ENCODE measurements at places on chromosomes 3 and 15.

DNA sequence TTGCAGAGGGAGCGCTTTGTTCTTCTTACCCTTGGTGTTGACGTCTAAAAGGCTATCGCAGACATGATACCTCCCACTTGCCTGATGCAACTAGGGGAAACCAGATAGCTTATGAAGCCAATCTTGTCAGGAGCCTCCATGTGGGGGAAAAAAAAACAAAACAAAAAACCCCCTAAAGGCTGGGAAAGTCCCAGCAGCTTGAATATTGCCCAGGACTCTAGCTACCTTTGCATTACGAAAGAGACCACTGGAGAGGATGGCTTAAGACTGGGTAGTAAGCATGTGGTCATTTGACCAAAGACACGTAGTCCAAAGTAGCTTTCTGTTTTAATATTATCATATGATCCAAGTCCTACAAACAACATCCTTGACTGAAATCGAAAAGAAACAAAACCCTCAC lies 120.7 kb upstream of the WNT5A start:
- DNase-seq: no peak

DNA sequence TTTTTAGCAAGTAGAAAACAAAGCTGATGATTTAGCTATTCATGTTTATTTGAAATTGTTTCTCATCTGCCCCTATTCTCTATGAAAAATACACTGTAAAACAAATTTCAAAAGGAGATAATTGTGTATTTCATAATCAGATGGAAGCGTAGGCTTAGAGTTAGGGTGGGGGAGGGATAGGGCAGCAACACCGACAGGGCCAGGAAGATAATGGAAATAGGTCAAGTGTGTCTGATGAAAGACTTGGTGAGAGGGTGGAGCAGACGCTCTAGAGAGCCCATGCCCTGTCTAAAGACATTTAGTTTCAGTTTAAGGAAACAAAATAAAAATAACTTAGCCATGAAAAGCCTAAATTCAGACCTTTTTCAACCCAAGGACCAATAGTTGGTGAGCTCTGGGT lies 51.6 kb upstream of the ARL6 start:
- no peak for DNase-seq

- no peak for DNase-seq
These were observed 15.9 kb downstream of the ZBTB38 start for GRCh38 chr3:141384157-141384556.

DNA sequence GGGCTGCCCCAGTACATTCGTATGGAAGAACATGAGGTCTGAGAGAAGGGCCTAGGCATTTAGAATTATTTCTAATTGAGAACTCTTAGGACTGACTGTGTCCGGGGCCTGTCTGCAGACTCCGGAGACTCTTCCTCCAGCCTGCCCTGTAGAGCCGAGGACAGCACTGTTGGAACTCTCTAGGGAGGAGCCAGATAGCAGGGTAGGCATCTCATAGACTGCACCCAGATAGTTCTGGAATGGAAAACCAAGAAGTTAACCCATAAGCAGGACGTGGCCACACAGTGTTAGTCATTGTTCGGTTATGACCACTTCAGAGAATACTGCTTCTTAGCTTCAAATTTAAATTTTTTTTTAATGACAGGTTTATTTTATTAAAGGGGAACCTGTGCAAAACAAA lies 59.5 kb downstream of the SNRK start:
- DNase-seq: no peak

DNA sequence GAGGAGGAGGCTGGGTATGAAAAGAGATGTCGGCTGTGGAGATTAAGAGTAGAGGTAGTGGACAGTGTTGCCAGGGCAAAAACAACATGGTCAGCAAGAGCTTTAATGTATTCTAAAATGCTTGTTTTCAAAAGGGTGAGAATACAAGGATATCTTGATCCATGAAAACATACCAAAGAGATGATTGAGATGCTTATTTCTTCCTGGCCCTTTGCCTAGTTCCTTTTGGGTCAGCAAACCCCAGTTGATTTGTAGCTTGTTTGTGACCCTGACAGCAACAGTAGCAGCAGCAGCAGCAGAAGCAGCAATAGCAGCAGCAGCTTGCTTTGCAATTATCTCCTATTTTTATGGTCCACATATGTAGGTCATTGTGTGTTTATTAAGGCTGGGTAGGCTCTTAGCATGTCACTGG lies 337.3 kb downstream of the LPP start:
- DNase-seq: no peak

- DNase-seq: no peak
These were observed 28.0 kb downstream of the CCDC33 start for GRCh38 chr15:74264081-74264501.

DNA sequence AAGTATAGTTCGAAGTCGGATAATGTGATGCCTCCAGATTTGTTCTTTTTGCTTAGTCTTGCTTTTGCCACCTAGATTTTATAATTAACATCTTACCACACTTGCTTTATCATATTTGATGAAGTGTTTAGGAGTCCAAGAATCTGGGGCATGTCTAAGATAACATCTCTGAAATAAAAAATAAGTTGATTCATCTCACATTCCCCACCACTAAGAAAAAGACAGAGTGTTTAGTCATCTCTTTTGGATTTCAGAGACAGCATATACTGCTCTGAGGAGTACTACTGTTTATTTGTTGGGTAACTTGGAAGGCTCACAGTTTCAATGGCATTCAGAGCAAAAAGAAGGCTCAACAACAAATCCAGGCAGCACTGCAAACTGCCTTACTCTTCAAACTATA lies 324.2 kb upstream of the ATP11B start:
- no peak for DNase-seq

DNA sequence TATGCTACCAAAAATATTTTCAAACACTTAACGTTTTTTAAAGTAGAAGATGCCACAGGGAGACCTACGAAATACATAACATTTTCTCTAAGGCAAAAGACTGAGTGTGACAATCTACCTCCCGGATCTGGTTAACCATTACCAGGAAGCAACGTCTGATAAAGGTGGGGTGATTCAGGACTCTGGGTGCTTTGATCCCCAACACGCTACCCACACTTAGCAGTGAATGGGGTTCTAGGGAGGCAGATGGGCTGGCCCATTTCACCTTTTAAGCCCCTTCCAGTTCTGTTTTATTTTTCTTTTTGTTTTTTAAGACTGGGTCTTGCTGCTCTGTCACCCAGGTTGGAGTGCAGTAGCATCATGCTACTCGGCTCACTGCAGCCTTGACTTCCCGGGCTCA lies 39.5 kb downstream of the EIF4E3 start:
- DNase-seq: no peak

DNA sequence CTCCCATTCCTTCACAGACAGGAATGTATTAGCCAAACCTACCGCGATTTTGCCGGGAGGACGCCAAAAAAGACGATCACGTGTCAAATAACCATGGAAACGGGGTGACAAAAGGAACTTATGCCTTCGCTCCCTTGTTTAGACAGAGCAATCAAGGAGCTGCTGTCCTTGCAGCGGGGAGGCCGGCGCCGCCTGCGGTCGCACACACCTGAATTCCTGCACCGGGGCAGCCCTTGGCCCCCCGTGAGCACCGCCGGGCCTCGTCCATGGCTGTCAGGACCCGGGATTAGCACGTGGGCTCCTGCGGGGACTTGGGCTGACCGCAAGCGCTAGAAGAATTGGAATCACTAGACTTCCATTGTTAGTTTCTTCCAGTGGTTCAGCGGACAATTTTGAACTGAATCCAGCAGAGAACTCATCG lies 193.1 kb downstream of the SHQ1 start:
- no peak for DNase-seq

DNA sequence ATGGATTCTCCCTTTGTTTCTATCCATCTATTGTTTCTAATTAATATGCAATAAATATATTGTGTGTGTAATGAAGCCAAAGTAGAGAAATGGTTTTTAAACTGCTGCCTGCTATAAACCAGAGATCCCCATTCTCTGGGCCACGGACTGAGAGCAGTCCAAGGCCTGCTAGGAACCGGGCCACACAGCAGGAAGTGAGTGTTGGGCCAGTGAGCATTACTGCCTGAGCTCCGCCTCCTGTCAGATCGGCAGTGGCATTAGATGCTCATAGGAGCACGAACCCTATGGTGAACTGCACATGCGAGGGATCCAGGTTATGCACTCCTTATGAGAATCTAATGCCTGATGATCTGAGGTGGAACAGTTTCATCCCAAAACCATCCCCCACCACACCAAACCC lies 85.2 kb upstream of the POMGNT2 start:
- DNase-seq: no peak

GRCh38 chr3:59752925-59753324 lies 703.1 kb upstream of the CFAP20DC start:
- DNase-seq: no peak

GRCh38 chr3:14570089-14570488 lies 29.9 kb upstream of the GRIP2 start:
- DNase-seq: no peak

DNA sequence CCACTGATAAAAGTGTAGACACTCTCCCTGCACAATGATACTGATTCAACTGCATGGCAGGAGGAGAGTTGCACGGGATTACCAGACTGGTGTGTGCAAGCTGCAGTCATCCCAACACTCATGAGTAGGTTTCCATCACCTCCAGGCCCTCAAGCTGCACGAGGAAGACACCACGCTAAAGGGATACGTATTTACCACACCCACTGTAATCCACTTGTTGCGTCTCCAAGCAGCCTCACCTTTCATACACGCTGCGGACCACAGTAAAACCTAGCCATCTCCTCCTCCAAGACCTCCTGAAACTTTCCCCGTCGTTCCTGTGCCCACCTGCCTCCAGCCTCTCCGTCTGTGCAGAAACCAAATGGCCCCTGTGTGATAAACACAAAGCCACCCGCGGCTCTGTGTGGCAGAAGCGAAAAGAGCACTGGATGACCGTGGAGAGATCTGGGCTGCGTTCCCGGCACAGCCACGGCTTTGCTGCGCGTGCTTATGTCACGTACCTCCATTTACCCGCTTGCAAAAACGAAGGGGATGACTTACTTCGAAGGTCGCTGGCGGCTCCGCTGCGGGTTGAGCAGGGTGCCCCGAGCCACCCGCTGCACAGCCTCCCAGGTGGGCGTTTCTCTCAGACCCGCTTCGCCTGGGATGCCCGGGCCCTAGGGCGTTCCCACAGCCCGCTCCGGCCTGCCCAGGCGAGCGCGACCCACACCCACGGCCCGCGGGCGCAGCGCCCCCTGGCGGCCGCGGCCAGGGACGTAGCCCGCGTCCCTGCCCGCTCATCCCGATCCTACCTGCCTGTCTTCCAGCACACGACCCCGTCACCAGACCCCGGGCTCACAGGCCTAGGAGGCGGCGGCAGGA lies 643 bp downstream of the ABCC5 start:
- DNase-seq: peak; percentile 40

DNA sequence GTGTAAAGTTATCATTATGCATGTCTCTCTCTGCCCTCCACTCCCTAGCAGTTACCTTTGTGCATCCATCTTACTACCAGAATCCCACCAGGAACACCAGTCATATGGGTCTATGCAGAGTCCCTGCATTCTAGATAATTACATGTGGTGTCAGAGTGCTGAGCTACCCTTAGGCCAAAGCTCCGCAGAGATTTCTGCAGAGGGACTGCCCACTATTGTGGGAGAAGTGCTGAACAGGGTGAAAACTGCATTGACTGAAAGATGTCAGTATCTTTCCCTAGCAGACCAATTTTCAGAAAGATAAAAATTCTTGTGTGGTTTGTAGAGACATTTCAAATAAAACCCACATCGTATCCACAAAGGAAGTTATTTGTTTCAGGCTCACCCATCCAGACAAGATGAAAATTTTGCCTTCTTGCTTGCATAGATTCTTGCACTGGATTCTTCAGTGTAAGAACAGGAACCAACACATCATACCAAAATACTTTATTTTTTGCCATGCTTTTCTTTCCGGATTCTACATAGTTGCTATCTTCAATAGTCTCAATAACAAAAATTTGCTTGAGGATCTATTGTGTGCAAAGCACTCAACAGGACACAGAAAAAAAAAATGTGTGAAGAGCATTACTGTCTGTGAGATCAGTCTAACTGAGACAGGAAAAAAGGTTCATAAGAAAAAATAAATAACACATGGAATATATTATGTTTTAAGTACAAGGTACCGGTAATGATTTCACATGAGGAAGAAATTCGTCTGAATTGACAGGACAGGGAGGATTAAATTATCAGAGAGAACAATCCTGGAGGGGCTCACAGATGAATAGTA lies 32.0 kb upstream of the CCDC80 start:
- DNase-seq: no peak
